ENCODE measurements at places on chromosomes 5 and 9.

GRCh38 chr9:70561786-70562395, 147.4 kb upstream of the KLF9 start:
- no peak overlapping the region for H3K4me3 ChIP-seq
- H3K27ac ChIP-seq: peak overlapping the region; percentile 35
- H3K36me3 ChIP-seq: no peaks in the 10 kb centered on the region
- no peak for DNase-seq

DNA sequence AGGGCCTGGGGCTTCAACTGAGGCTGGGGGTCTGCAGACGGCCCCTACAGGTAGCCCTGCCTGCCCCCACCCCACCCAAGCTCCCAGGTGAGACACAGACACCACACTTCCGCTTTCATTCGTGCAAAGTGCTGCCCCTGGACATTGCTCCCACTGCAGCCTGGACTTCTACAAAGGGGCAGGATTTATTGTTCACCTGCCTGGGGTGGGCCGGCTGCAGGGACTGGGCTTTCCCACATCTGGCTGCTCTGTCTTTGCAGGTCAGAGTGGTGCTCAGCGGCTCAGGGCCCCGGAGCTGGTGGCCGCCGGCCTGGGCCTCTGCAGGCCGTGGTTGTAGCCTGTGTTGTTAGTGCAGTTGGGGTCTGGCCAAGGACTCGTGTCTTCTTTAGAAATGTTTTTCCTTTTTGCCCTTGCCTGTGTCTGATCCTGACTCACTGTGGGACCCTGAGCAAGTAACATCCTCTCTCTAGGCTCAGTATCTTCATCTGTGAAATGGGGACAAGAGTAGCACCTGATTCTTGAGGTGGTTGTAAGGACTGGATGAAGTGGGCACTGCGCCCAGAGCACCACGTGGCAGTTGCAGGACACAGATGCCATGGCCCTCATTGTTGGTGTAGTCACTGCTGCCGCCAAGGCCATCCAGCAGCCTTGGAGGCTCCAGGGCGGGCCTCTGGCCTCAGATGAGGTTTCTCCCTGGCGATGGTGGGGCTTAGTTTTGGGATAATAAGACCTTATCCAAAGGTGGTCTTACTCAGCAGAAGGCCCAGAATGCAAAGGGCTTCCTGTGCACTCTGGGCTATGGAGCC, 143.9 kb downstream of the CACNA1B start:
- H3K4me1 ChIP-seq: no peaks in the 10 kb centered on the region
- no peak overlapping the region for H3K27ac ChIP-seq
- no peak for DNase-seq
- peaks cover 17% of the 10 kb centered on the region for H3K27me3 ChIP-seq

DNA sequence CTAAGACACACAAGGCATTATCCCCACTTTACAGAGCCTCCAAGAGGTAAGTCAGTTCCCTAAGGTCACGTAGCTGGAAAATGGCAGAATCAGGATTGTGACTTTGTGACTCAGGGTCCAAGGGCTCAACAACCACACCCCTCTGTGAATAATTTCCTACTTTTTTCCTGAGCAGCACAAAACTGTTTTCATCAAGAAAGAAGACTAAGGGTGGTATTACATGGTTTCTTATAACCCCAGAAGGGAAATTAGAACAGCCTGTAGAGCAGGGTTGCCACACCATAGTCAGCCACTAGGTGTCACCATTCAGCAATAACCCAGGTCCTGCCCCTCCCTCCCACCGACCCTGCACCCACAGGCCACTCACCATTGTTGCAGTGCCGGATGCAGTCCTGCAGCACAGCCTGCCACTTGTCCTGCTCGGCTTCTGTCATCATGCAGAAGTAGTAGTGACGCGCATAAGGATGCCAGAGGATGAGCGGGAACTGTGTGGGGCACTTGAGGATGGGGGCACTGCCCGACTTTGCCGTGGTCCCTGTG, 72.1 kb downstream of the LRSAM1 start:
- H3K27ac ChIP-seq: no peak overlapping the region
- no peak overlapping the region for H3K4me3 ChIP-seq
- DNase-seq: peak; percentile 16

- no peaks in the 10 kb centered on the region for H3K27me3 ChIP-seq
- no peak overlapping the region for H3K27ac ChIP-seq
- H3K4me1 ChIP-seq: no peaks in the 10 kb centered on the region
- DNase-seq: no peak
Observed at GRCh38 chr9:123350590-123351310, 5.2 kb upstream of the CRB2 start.

- no peak overlapping the region for H3K4me3 ChIP-seq
- no peaks in the 10 kb centered on the region for H3K27me3 ChIP-seq
- H3K36me3 ChIP-seq: no peaks in the 10 kb centered on the region
Observed at GRCh38 chr9:110520120-110520701, 59.3 kb downstream of the SVEP1 start.

GRCh38 chr5:69049151-69049550, 44.7 kb upstream of the SLC30A5 start:
- no peak overlapping the region for H3K4me3 ChIP-seq
- H3K27me3 ChIP-seq: no peaks in the 10 kb centered on the region
- H3K27ac ChIP-seq: no peak overlapping the region
- H3K36me3 ChIP-seq: no peaks in the 10 kb centered on the region
- no peak for DNase-seq

DNA sequence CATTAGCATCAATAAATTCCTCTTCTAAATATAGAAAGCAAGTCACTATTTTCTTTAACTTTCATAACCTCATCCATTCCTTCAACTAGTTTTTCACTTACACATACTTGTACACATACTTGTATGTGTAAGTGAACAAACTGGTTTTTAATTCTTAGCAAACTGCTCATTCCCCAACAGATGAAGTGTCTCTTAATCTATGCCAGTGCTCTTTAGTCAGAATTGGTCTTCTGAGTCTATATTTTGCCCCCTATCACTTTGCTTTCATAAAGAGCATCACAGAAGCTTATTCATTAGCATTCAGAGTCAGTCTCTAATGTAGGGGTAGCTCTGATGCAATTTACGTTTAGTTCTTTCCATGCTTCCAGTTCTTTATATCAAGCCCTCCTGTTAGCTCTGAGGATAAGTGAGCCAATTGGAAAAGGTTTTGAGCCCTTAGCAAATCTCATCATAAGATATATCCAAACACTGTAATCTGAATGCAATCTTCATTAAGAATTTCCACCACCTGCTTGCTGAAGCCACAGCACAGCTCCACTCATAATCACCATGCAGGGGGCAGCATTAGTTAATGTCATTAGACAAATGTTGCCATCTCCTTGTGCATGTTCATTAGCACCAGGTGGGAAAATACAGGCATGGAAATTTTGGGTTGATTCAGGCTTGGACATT, 178.5 kb upstream of the SLC24A2 start:
- H3K4me1 ChIP-seq: no peaks in the 10 kb centered on the region
- H3K36me3 ChIP-seq: no peaks in the 10 kb centered on the region
- no peak overlapping the region for H3K4me3 ChIP-seq

DNA sequence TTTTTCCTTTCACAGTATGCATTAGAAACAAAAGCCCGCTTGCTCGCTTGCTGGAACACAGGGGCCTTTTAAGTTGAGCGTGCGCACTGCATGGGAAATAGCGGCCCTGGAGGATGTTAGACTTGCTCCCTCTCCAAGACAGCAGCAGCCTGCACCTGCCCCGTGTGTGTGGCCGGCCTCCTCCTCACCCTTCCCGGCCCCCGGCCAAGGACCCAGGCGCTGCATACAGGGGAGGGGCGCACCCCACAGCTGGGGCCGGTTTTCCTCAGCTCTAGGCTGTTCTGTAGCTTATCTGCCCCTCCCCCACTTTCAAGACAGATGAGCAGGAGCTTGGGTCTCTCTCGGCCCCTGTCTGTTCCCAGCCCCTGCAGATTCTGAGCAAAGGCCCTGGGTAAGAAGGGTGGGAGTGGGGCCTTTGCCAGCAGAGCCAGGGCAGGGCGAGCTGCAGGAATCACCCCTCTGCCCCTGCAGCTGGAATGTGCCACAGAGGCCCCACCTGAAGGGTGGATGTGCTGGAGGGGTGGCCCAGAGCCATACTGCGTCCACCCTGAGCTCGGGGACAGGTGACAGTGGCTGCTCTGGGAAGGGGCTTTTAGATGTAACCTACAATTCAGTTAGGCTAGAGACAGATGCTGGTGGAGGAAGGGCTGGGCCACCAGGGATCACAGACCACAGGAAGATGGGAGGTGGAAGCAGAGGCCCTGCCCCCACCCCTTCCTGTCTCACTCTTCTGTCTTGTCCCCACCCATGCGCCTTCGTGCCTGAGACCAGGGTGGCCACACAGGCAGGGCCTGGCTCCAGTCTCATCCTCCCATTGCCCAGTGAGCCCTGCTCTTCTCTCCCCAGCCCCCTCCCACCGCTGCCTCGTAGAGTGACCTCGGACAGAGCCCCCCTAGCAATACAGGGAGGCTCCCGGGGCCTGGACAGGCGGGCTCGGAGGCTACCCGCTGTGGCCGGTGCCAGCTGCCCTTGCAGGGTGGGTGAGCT, 132.4 kb downstream of the DAB2IP start:
- peaks cover 28% of the 10 kb centered on the region for H3K36me3 ChIP-seq
- no peak overlapping the region for H3K27ac ChIP-seq
- H3K27me3 ChIP-seq: no peaks in the 10 kb centered on the region
- peak; percentile 58 for DNase-seq
- H3K4me3 ChIP-seq: no peak overlapping the region
- peaks cover 16% of the 10 kb centered on the region for H3K4me1 ChIP-seq

DNA sequence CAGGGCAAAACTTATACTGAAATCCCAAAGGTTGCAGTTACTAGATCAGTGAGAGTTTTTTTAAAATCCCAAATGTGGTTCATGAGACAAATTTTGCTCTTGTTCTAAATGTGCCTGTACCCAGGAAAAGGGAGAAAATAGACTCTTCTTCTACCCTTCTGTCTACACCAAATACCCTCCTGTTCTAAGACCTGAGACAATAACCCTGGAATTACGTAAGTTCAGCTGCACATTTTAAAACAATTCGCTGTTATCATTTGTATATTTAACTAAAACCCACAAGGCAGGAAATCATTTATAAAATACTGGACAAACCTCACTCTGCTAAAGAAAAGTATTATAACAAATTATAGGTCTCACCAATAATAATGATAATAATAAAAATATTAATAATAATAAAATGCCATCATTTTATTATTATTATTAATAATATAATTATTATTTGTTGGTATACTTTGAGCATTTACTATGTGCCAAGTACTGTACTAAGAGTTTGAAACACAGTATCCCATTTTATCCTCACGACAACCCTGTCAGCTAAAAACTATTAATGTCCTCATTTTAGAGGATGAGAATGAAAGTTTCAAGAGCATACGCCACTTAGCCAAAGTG, 49.8 kb upstream of the AFAP1L1 start:
- H3K27ac ChIP-seq: no peak overlapping the region
- no peaks in the 10 kb centered on the region for H3K27me3 ChIP-seq
- H3K4me1 ChIP-seq: peaks cover 6% of the 10 kb centered on the region
- peaks cover 34% of the 10 kb centered on the region for H3K36me3 ChIP-seq
- no peak for DNase-seq

GRCh38 chr9:69400470-69400869, 75.5 kb downstream of the ENTREP1 start:
- no peaks in the 10 kb centered on the region for H3K36me3 ChIP-seq
- no peak for DNase-seq
- peaks cover 9% of the 10 kb centered on the region for H3K4me1 ChIP-seq
- no peaks in the 10 kb centered on the region for H3K27me3 ChIP-seq

- H3K36me3 ChIP-seq: no peaks in the 10 kb centered on the region
- H3K27me3 ChIP-seq: no peaks in the 10 kb centered on the region
- no peak for DNase-seq
- H3K4me3 ChIP-seq: no peak overlapping the region
Observed at GRCh38 chr5:159440968-159441367, 110.7 kb upstream of the IL12B start.

DNA sequence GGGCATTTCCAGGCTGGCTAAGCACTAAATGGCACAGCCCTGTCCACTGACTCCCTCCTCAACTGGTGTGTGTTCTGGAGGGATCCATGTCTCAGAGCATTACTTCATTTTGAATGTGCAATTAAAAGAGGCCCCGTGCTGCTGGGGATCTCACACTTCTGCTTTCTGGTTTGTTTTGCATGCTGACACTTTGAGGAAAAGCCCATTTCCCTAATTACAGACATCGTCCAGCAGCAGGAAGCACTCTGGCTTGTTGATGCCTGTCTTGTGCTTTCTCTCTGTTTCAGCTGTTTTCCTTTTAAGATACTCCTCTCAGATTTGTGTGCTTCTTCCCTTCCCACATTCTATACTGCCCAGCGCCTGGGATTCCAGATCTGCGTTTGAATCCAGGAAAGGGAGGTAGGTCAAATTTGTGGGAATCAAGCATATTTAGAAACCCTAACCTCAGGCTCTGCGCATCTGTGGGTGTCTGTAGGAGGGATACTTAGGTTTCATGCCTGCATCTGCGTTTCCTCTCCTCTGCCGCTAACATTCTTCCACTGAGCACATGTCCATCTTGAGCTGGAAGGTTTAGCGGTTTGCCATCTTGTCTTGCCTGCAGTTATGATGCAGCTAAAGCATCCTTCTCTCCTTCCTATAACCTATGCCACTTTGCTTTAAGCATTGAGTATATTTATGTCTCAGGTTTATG, 25.7 kb downstream of the SYK start:
- no peaks in the 10 kb centered on the region for H3K27me3 ChIP-seq
- H3K4me1 ChIP-seq: no peaks in the 10 kb centered on the region
- no peaks in the 10 kb centered on the region for H3K36me3 ChIP-seq
- no peak overlapping the region for H3K4me3 ChIP-seq
- DNase-seq: no peak

DNA sequence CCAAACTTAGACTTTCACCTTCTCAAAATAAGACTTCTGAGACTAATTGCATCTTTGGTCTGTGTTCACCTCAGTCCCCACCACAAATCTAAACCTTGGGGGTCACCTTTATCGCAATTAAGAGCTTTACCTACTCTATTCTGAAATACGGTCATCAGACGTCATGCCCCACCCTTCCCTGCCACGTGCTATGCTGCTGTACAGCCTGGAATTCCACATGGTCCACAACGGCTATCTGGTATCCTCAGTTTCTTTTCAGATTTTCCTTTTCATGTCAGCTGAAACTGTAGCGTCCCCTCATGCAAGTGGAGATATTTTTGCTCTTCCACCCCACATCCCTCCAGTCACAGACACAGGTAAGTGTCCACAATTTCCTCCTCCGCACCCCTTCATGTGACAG, 511.1 kb downstream of the DIRAS2 start:
- H3K27ac ChIP-seq: no peak overlapping the region
- no peaks in the 10 kb centered on the region for H3K4me1 ChIP-seq
- H3K4me3 ChIP-seq: no peak overlapping the region
- H3K27me3 ChIP-seq: peaks cover 5% of the 10 kb centered on the region

DNA sequence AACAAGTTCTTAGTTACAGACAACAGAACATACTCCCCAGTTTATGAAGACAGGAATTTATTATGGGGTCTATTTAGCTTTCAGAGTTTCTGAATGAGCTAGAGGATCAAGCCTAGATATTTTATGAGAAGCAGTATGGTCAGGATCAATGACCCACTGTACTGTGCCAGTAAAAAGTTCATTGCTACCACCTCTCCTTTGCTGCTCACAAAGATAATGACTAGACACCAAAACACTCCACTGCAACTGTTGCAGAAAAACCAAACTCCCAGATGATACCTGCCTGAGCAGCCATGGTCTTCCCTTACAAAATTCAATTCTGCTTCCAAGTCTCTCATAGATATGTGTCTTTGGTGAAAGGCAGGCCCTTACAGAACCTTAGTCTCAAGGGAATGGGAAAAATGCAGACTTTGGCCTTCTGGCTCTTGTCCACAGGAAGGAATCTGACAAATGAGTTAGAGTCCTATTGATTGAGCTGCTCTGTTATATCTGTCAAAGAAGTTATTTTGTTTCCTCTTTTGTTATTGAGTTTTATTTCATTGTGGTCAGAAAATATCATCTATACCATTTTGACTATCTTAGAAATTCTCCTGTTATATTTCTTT, 74.7 kb upstream of the RASGRF2 start:
- peaks cover 8% of the 10 kb centered on the region for H3K36me3 ChIP-seq
- H3K4me1 ChIP-seq: no peaks in the 10 kb centered on the region
- H3K27me3 ChIP-seq: no peaks in the 10 kb centered on the region
- H3K27ac ChIP-seq: no peak overlapping the region
- no peak for DNase-seq
